ENCODE measurements at places on chromosomes 7 and 10.

GRCh38 chr10:79351332-79351731 is 4.1 kb downstream of the PPIF start:
- DNase-seq = no peak

GRCh38 chr10:86888585-86889381 is 68.6 kb downstream of the MMRN2 start:
- DNase-seq = no peak

DNA sequence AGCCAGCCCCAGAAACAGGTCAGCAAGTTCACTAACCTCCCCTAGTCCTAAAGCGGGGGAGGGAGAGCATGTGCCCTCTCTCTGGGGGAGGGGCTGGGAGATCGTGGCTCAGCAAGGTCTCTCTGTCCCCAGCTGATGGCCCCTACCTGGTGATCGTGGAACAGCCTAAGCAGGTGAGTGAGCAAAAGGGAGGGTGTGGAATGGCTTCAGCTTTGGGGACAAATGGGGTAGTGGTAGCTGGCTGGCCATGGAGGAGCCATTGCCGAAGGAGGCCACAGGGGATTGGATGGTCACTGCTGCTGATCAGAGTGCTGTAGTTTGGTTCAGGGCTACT is 779 bp downstream of the NFKB2 start:
- no peak for DNase-seq

DNA sequence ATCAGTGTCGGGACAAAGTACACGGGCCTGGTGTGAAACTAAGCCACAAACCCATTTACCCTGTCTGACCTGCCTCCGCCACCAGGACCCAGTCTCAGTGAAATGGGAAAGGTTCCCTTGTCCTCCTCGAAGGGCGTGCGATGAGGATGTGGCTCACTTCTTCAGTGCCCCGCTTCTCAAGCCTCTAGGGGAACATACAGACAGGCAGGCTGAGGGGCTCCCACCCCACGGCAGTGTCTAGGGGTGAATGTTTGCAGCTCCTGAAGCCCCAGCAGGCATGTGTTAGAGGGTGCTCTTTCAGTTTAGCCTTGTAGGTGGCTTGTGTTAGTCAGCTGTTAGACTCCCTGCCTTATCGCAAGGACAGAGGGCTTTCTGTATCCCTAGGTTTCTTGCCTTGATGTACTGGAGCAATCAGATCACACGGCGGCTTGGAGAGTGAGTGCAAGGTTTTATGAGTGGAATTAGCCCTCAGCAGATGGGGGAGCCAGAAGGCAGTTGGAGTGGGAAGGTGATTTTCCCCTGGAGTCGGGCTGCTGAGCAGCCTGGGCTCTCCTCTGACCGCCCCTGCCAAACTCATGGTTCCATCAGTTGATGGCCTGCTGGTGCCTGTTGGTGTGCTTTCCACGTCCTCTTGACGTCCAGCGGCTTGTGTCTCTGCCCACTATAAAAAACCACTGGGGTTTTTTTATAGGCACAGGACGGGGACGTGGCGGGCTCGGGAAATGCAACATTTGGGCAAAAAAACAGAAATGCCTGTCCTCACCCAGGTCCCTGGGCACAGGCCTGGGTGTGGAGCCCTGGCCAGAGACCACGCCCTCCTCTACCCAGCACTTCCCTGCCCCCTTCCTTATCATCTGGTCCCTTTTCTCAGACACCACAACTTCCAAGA is 759 bp downstream of the NUDT1 start:
- DNase-seq = no peak

DNA sequence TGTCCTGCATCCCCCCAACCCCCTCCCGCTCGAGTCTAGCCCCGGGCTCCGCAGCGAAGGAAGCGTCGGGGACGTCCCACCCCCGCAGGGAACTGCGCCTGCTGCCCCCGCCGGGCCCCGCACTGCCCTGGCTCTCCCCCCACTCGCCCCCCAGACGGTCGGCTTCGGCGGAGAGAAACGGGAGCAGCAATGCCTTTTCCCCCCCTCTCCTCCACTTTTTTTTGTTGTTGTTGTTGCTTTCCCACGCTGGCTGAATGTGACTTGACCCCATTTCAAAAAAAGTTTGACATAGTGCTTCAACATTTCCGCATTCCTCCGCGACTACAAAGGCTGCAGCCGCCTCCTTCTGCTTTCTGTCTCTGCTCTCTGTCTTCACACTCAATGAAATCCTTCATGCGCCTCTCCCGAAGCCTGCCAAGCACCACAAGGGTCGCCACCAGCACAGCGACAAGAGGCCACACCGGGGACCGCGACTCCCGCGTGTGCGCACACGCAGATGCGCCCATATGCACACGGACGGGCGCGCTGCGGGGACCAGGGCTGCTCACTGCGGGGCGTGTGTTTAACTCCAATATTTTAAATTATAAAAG is 1.0 kb downstream of the CDK6 start:
- no peak for DNase-seq

- no peak for DNase-seq
Observed at GRCh38 chr7:134302120-134302519, 14.6 kb downstream of the SLC35B4 start.

DNA sequence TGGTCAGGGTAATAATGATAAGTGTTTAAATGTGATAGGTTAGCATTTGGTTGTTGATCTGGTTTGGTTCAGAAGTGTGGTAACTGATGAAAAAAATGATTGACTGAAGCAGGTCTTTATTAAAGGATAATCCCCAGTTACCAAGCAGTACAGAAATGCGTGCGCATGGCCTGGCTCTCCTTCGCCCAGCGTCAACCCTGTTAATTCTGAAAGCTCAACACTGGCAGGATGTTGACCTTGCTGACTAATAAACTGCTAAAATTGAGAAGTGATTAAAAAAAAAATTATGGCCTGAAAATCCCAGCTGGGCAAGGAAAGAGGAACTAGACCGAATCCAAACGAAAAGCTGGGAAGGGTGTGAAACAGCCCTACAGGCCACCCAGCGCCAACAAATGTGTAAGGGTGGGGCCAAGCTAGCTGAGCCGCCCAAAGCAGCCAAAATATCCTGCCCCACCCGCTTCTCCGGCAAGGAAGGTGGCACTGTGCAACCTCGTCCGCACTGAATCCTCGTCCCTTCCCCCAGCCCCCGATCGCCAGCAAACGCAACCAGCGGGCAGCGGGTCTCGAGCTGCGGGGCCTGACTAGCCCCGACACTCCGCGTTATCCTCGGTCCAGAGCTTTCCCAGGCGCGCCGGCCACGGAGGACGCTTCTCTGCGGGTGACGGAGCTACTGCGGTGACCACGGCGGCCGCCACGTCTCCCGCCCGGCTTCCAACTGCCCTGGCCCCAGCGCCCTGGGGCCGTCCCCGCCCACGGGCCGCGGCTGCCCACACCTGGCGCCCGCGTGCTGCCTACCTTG is 561 bp downstream of the SHTN1 start:
- no peak for DNase-seq

DNA sequence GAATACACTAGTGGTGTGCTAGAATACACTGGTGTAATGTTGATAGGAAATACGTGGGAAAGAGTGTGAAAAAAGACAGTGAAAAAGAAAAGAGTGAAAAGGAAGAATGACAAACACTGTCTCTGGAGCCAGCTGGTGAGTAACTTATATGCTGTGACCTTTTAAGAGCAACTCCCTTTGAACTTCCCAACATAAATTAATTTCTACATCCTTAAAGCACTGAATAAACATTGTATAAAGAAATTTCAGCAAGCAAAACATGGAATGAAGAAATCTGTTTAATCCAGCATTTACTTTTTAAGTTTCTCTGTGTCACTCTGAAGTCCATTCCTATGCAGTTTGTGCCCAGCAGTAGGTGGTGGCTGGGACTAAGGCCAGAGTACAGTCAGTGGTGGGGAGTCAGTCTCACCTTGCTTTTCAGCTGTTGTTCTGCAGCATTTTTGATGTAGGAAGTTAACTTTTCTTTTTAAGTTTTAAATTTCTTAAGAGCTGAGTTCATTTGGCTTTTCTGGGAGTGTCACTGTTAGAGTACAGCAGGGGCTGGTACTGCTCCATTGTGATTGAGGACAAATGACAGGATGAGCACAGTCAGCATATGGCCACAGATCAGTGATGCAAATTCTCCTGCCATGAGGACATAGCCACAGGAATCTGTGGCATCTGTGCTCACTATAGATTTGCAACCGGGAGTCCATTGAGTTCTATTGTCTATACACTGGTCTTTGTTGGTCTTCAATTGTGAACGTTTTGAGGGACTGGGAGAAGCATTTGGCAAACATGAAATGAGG is 321.8 kb downstream of the ZNF248 start:
- DNase-seq = no peak

GRCh38 chr7:28643188-28643569 is 230.9 kb downstream of the CREB5 start:
- DNase-seq = no peak

DNA sequence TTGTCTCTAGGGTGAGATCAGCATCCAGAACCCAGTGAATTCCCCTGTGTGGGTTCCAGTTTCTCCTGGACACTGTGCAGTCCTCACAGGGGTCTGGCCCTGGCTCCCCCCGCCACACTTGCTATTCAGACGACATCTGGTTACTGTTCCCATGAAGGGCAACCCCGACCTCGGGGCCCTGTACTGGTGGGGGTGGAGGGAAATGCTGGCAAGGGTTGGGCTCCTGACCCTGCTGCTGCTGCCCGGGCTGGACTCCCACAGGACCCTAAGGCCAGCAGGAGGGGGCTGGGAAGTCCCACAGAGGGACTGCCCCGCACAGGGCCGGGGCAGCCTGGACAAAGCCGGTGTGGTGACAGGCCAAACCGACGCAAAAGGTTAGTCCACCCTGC is 768 bp upstream of the CPA1 start:
- DNase-seq = no peak

DNA sequence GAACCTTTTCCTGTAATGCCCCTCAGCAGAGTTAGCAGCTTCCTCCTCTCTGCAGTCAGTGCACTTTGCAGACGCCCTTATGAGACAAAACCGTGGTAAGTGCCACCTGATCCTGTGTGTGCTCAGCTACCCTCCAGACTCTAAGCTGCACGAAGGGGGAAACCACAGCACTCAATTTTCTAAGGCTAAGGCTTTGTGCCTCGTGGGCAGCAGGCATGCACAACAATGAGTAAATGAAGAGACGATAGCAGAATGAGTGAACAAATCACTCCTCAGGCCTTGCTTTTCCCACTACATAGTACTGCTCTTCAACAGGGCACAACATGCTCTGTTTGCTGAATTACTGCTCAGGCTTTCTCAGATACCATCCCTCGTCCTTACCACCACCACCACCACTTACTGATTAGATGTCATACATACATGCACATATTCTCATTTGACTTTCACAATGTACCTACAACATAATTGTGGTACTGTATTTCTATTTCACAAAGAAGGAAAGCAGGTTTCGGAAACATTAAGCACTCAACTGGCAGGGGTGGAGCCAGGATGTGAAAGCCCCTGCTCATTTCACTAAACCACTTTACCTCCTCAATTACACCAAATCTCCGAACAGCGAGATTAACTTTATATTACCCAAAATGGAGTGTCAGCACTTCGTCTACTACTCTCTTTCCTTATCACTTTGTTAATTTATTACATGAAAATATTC is 85.4 kb downstream of the ICA1 start:
- DNase-seq = no peak

Data from NCI-H1694 (cell line).